ENCODE measurements at places on chromosomes 6 and 20.
A peak's percentile ranks its signal among the peaks of the same experiment; 100 is the strongest.

DNA sequence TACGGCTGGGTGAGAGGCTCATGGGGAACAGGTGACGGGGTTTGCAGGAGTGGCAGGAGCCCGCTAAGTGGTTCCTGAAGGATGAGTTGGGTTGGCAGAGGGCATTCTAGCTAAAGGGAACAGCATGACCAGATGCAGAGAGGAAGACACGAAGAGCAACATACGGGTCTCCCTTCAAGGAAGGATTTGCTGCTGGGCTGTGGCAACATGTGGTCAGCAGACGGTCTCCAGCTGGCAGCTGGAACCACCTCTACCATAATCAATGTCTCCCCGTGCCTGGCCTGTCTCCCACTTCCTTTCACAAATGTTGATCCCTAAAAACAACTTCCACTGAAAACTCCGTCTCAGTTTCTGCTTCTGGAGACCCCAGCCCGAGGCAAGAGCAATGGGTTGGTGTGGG, 80.6 kb upstream of the SULF2 start:
- DNase-seq = no peak

DNA sequence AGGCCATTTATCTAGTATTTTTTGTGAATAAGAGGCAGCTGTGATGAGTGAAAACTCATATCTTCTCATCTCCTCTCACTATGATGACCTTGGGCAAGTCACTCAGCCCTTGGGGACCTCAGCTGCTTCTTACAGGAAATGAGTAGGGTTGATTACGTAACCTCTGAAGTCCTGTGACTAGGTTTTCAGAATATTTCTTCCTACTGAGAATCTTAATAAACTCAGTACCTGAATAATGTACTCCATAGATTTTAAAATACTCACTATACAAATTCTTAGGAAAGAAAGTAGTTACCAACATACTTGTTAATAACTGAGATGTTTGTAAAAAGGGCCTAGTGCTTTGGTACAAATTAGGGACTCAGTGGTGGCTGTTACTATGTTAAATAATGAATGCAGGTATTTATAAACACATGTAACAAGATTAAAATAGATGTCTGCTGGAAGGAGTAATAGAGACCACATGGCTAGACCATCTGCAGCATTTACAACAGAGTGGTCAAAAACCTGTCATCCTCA, 60.9 kb downstream of the RPRD1B start:
- no peak for DNase-seq

DNA sequence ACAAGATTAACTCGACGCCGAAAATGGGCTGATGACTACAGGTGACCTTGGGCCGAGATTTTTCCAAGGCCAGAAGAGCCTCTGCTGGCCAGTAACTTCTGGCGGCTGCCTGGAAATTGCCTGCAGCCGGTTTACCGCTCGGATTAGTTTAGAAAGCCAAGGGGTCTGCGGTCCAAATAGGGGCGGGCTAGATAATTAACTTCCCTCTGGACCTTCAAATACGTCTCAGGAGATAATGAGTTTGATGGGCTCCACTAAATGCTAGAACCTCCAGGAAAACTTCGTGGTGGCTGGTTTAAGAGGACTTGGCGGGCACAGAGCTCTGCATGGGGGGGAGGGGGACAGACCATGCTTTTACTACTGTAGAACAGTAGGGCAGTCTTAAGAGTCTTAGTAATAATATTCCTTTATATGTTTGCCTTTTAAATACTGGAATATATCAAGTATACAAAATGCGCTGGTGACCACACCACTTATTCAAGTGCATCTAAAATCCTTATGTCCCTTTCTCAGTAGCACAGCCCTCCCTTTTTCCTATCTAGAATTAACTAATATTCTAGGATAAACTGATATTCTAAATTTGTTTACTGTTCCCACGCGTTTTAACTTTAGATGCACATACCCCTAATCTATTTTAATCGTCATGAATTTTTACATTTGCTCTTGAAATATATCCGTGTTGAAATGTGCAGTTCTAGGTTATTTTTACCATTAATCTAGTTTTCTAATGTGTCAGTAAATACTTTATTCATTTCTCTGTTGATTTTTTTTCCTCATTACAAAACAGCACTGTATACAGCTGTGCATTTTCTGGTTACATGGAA, 107.5 kb upstream of the PRSS16 start:
- no peak for DNase-seq

- DNase-seq = no peak
These were observed 28.3 kb upstream of the FBXO30 start for GRCh38 chr6:145842693-145843546.

GRCh38 chr6:47733879-47734558, 35.6 kb downstream of the ADGRF4 start:
- peak; percentile 4 for DNase-seq

DNA sequence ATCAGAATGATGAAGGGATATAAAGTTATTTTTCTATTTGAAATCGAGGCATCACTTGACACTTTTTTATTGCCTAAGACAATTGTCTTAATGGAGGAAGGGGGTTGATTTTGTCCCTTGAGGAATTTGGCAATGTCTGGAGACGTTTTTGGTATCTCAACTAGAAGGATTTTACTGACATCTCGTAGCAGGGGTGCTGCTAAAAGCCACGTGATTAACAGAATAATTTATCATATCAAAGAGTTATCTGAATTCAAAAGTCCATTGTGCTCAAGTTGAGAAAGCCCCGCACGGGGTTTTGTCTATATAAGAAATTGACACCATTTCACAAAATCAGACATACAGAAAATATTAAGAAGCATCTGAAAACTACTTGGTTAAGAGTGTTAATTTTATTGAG, 1.5 kb upstream of the TAAR6 start:
- DNase-seq = no peak

GRCh38 chr6:159943101-159943632, 25.7 kb upstream of the IGF2R start:
- no peak for DNase-seq

DNA sequence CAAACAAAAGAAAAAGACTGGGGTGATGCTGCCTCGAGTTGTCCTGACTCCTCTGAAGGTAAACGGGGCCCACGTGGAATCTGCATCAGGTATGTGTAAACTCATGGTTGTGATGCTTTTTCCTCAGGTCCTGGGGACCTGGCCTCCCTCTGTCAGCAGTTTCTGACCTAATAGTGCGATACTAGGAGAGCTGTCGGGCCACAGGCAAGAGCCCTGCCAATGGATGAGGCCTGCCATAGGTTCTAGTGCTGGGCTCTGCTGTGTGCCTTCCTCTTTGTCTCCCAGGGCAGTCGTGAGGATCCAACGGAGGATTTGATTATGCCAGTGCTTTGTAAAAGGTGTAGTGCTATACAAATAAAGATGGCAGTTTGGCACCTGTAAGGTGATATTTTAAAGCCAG, 71.2 kb downstream of the ASXL1 start:
- no peak for DNase-seq

- DNase-seq = no peak
These were observed 141.0 kb downstream of the NFATC2 start for GRCh38 chr20:51401496-51401895.

GRCh38 chr6:113854531-113855499, 2.3 kb upstream of the MARCKS start:
- peak; percentile 80 for DNase-seq

DNA sequence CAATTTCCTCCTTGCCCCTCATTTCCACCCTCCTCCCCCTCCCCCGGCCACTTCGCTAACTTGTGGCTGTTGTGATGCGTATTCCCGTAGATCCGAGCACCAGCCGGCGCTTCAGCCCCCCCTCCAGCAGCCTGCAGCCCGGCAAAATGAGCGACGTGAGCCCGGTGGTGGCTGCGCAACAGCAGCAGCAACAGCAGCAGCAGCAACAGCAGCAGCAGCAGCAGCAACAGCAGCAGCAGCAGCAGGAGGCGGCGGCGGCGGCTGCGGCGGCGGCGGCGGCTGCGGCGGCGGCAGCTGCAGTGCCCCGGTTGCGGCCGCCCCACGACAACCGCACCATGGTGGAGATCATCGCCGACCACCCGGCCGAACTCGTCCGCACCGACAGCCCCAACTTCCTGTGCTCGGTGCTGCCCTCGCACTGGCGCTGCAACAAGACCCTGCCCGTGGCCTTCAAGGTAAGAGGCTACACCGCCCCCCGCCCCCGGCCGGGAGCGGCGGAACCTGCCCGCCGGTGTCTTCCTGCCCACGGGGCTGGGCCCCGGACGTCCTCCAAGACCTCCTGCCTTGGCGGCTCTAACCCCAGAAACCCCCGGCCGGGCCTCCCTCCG, 44.9 kb upstream of the SUPT3H start:
- DNase-seq = no peak

GRCh38 chr6:160253714-160254113, 4.9 kb downstream of the SLC22A2 start:
- no peak for DNase-seq

- no peak for DNase-seq
These were observed 32.1 kb downstream of the DAAM2 start for GRCh38 chr6:39824030-39824926.

- DNase-seq = no peak
These were observed 36.7 kb upstream of the AKIRIN2 start for GRCh38 chr6:87738744-87739143.

DNA sequence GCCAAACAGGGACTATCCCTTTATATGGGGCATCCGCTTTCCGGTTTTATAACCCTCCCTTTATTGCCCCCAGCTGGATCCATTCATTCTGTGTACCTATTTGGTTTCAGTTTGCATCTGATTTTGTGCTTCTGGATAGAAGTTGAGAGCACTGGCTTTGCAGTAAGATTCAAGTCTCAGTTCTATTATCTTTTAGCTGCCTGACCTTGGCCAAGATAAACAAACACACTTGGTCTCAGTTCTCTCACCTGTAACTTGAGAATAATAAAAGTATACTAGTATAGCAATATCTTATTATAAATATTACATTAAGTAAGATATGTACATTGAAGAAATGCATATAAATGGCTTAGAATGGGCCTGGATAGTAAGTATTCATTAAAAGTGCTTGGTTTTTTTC, 182.4 kb upstream of the TSHZ2 start:
- no peak for DNase-seq
